Fibroblast of skin of left biceps (primary cell): ENCODE measurements at places on chromosomes 12 and 14.

DNA sequence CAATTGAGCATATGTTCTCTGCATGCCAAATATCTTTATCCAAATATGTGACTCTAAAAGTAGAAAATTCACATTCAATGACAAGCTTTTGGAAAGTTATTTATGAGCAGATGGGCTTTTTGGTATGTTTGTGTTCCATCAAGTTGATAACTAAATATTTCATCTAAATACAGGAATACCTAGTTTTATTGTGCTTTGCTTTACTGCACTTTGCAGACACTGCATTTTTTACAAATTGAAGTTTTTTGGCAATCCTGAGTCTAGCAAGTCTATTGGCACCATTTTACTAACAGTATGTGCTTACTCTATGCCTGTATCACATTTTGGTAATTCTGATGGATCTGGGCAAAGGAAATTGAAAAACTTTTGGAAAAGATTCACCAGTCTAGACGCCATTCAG lies 133.8 kb downstream of the ATXN7L3B start:
- no peak for DNase-seq

- no peak for DNase-seq
These were observed 22.9 kb downstream of the SOCS2 start for GRCh38 chr12:93595351-93595750.

- no peak for DNase-seq
These were observed 395 bp upstream of the BRI3BP start for GRCh38 chr12:124992874-124993625.

- no peak for DNase-seq
These were observed 43.2 kb downstream of the KRT80 start for GRCh38 chr12:52148464-52149181.

DNA sequence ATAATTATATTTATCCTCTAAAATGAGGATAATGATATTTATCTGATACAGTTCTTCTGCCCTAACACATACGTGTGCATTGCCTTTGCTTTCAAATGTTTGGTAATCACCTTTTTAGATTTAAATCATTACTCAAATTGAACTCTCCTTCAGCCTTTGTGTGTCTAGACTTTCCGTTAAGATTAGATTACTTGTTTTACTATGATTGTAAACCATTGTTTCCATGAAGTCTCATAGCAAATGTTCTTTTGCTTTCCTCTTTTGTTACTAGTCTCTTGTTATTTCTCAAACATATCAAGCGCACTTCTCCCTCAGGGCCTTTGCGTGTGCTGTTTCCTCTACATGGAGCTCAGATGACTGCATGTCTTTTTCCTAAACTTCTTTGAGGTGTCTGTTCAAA lies 63.7 kb downstream of the ETV6 start:
- no peak for DNase-seq

GRCh38 chr14:77918448-77918847 lies 118.5 kb downstream of the ADCK1 start:
- no peak for DNase-seq

DNA sequence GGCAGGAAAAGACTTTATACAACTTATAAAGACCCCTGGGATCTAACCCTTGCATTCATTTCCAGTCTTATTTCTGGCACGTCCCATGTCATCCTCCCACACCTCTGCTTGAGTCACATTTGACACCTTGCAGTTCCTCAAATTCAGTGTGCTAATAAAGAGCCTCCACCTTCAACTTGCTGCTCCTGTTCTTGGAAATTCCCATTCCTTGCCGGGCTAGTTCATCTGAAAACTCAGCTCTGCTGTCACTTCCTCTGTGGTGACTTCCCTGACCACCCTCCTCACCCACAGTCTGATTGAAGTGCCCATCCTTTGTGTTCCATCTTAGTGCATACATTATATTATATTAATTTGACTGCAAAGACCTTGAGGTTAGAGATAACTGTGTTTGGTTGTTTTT lies 37.4 kb upstream of the PSMA6 start:
- DNase-seq: no peak
